ENCODE measurements at places on chromosomes 2 and 18. TPM values are rescaled to one million over a fixed set of nuclear protein-coding genes. Genes with fewer than 3 reads are reported as not detected.

DNA sequence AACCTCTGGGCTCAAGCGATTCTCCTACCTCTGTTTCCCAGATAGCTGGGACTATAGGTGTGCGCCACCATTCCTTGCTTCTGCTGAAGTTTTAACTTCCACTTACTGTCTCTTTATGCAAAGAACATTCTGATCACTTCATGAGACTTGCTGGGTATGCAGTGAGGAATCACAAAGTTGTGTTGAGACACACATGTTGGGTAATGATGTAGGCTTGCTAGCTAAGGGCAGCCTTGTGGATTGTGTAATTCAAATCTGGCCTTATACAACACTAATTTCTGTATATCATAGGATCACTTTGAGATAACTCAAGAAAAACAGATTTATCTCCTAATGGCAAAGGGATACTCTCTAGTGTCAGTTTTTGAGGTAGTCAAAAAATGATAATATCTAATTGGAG, 24.2 kb downstream of the XRCC5 start:
- H3K27ac ChIP-seq: peak overlapping the region; percentile 47
- peaks cover 57% of the 10 kb centered on the region for H3K4me1 ChIP-seq
- H3K4me3 ChIP-seq: no peak overlapping the region

GRCh38 chr2:188425266-188425665, 133.6 kb downstream of the GULP1 start:
- no peak for DNase-seq
- H3K4me3 ChIP-seq: no peak overlapping the region
- H3K4me1 ChIP-seq: no peaks in the 10 kb centered on the region
- H3K27me3 ChIP-seq: no peaks in the 10 kb centered on the region

DNA sequence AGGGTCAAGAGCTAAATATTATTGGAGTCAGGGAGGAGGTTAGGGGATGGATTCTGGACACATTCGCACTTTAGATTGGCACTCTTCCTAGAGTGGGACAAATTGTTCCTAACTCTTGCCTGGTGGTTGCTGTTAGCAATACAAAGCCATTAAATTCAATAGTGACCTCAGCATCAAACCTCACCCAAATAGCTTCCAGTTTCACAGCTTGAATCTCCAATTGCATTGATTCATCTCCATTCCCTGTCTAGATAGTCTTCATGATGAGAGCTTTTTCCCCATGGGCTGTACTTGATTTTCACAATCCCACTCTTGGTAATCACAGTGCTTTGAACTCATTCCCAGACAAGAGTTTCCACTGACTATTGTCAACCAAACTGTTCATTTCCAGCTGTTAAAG, 585.9 kb upstream of the SYT4 start:
- no peak for DNase-seq
- H3K4me1 ChIP-seq: no peaks in the 10 kb centered on the region
- H3K4me3 ChIP-seq: no peak overlapping the region

DNA sequence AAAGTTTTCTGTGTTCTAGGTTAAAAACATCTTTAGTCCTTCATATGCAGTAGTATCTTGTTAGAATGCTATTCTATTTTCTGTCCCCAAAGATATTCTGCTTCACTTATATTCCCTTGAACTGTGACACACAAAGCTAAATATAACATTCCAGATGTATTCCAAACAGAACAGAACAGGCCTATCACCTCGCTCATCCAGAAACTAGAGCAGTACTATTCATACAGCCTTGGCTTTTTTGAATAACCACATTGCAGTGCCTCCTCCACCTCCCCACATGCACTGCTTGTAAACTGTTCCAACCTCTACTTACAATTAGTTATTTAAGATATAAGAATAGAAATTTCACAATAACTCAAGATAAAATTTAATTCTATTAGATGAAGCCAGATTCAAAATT, 196.8 kb downstream of the EXOC6B start:
- H3K4me1 ChIP-seq: no peaks in the 10 kb centered on the region
- no peaks in the 10 kb centered on the region for H3K36me3 ChIP-seq
- no peak for DNase-seq
- peaks cover 2% of the 10 kb centered on the region for H3K27me3 ChIP-seq
- H3K27ac ChIP-seq: no peak overlapping the region

DNA sequence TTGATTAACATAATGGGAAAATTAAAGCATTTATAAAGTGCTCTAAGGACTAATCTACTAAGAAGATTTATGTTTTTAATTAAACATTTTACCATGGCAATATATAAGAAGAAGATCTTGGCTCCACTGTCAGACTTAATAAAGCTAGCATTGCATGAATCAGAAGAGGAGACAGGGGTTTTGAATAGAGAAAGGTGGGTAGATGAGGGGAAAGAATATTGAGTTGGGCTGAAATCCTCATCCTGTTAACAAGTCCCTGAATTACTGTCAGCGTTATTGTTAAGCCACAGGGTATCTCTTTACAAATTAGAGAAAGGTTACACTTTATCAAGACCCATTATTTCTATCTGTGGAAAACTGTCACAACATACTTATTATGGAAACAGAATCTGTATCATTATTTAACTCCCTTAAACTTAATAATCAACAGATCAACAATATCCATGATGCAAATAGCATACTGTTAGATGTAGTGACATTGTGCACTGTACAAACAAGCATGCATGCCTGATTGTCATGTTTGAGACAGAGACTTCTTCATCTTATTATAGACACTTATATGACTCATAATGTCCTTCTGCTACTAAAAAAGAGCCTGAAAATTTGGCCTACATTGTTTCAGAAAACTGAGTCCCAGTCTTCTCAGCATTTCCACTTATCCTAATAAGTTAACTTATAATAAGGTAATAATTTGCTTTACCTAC, 304.1 kb downstream of the NRXN1 start:
- no peaks in the 10 kb centered on the region for H3K4me1 ChIP-seq
- H3K4me3 ChIP-seq: no peak overlapping the region
- no peaks in the 10 kb centered on the region for H3K27me3 ChIP-seq
- no peak for DNase-seq
- H3K27ac ChIP-seq: no peak overlapping the region

GRCh38 chr18:76747676-76748075, 74.7 kb upstream of the ZNF236 start:
- no peak for DNase-seq
- no peak overlapping the region for H3K4me3 ChIP-seq
- H3K27ac ChIP-seq: no peak overlapping the region
- no peaks in the 10 kb centered on the region for H3K4me1 ChIP-seq

DNA sequence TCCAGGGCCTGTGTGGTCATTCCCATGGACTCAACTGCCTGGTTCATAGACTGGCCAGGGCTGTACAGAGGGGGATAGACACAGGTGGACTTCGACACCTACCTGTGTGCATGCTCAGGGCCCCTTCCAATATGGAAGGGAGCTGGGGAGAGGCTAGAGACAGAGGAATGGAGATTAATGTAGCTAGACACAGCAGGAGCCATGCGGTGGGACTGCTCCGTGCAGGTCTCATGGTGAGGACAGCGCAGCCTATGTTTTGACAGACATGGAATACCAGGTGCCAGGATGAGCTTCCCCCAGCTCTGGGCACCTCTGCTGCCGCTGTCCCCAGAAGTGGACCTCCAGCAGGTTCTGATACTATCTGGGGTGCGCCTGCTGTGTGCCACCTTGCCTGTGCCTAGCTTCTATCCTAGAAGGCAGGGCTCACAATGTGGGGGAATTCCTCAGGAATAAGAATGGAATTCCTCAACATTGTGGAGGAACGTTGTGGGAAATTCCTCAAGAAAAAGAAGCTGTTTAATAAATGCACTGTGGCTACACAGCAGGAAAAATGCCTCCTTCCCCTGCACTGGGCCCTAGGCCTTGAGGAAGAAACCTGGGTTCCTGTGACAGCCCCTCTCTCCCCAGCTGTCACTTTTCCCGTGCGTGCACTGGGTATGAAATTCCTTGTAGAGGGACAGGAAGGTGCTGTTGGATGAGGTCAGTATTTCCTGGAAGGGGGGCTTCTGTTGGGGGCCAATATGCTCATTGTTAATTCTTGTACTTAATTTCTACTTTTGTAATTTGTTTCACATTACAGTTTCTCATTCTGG, 7.3 kb downstream of the IL1R1 start:
- H3K4me1 ChIP-seq: peaks cover 5% of the 10 kb centered on the region
- no peaks in the 10 kb centered on the region for H3K27me3 ChIP-seq
- DNase-seq: no peak
- no peak overlapping the region for H3K27ac ChIP-seq

- no peak overlapping the region for H3K27ac ChIP-seq
- H3K4me3 ChIP-seq: no peak overlapping the region
- H3K36me3 ChIP-seq: peaks cover 8% of the 10 kb centered on the region
- no peaks in the 10 kb centered on the region for H3K27me3 ChIP-seq
- DNase-seq: no peak
- H3K4me1 ChIP-seq: peaks cover 44% of the 10 kb centered on the region
Observed at GRCh38 chr2:97932975-97933662, 62.6 kb downstream of the TMEM131 start.

DNA sequence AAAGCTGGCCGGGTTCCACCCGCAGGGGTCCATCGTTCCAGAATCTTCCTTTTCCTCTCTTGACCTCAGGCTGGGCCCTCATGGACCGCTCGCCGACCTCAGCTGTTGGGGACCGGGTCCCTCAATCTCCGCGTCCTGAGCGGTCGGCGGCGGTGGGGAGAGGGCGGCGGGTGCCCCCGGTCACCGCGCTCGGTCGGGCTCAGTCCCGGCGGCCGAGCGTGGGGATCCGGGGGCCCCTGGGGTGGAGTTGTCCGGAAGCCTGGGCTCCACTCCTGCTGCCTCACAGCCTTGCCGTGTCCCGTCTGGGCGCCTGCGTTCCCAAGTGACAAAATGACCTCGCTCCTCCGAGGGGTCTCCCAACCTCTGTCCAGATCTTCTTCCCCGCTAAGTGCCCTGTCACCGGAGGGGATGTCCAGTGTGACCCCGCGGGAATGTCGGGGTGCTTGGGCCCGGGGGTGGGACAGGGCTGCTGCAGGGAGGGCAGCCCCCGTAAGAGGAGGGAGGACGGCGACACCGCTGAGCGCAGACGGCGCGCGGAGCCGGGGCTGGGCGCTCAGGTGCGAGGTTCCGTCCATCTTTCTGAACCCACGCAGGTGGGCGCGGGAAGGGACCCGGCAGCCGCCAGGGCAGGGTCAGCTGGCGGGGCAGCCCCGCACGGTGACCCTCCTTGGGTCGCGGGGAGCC, 16.0 kb upstream of the E2F6 start:
- H3K36me3 ChIP-seq: no peaks in the 10 kb centered on the region
- DNase-seq: no peak
- H3K27ac ChIP-seq: no peak overlapping the region
- H3K4me3 ChIP-seq: no peak overlapping the region
- H3K4me1 ChIP-seq: peaks cover 7% of the 10 kb centered on the region
- H3K27me3 ChIP-seq: peaks cover 55% of the 10 kb centered on the region

GRCh38 chr2:182345384-182345783, 81.5 kb downstream of the PDE1A start:
- no peaks in the 10 kb centered on the region for H3K27me3 ChIP-seq
- no peak overlapping the region for H3K27ac ChIP-seq
- H3K4me1 ChIP-seq: no peaks in the 10 kb centered on the region
- no peak overlapping the region for H3K4me3 ChIP-seq

DNA sequence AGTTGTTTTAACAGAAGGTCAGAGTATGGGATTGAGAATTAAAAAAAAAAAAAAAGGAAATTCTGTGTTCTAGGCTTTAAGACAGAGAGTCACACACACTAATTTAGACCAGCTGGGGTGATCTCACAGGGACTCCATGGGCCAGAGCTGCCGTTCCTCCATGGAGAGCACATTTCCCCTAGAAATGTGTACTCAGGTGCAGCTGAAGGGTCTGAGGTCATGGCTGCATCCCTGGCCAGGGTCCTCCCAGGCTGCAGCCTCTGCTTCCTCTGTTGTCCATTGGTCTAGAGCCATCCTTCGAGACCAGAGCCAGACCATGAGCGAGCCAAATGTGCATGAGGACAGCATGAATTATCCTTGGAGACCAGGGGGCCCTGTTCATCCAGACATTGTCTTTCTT, 190.1 kb upstream of the TNP1 start:
- no peaks in the 10 kb centered on the region for H3K36me3 ChIP-seq
- no peaks in the 10 kb centered on the region for H3K4me1 ChIP-seq
- no peak for DNase-seq
- H3K27me3 ChIP-seq: peaks cover 17% of the 10 kb centered on the region
- H3K4me3 ChIP-seq: no peak overlapping the region

GRCh38 chr2:70988726-70989648, 5.7 kb downstream of the TEX261 start:
- no peaks in the 10 kb centered on the region for H3K27me3 ChIP-seq
- H3K27ac ChIP-seq: no peak overlapping the region

DNA sequence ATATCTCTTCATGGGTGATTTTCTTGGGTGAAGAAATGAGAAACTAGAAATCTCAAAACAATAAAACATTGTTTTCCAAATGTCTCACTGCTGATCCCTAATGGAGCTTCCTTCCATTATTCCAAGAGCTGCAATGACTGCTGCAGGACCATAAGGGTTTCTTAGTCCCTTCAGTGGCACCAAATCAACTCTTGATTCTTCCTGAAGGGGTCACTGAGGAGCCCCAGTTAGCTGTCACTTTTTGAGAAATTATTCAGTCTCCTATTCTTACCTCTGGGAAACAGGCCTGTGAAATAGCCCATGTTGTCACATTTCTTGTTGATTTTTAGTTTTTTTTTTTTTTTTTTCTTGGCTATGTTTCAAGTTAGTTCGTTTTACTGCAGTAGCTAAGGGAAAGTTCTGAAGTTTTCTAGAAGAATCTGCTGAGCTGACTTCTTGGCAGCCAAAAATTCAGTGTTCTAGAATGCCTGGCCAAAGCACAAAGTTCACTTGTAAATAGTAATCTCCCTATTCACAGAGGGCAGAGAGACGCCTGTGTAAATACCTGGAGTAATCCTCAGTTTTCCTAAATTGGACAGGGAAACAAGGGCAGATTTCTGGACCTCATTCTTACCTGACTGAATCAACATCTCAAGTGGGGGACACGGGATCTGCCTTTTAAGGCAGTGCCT, 480.0 kb downstream of the RIT2 start:
- no peaks in the 10 kb centered on the region for H3K27me3 ChIP-seq
- H3K36me3 ChIP-seq: no peaks in the 10 kb centered on the region
- no peaks in the 10 kb centered on the region for H3K4me1 ChIP-seq
- no peak for DNase-seq
- no peak overlapping the region for H3K27ac ChIP-seq

GRCh38 chr2:8568543-8569302, 113.1 kb upstream of the ID2 start:
- no peak for DNase-seq
- H3K27me3 ChIP-seq: peaks cover 8% of the 10 kb centered on the region
- no peak overlapping the region for H3K27ac ChIP-seq
- H3K36me3 ChIP-seq: no peaks in the 10 kb centered on the region
- H3K4me1 ChIP-seq: peaks cover 4% of the 10 kb centered on the region

Gene PARD6G
- 0.23 TPM for total RNA-seq

Gene MYCN
- total RNA-seq: not detected

Gene UGT1A4
- total RNA-seq: not detected

Gene FTCDNL1
- total RNA-seq: 2.6 TPM

Gene DYSF
- total RNA-seq: 0.05 TPM

Gene GRHL1
- total RNA-seq: 1.4 TPM

Gene EVX2
- total RNA-seq: not detected

Gene NYAP2
- total RNA-seq: not detected

Gene GPR45
- not detected for total RNA-seq

Gene DOK1
- total RNA-seq: 41.4 TPM
